Natural killer cell (primary cell): ENCODE measurements at places on chromosomes 16 and 17. TPM values are rescaled to one million over a fixed set of nuclear protein-coding genes. Genes with fewer than 3 reads are reported as not detected.

The SLC16A6 gene
- 20.9 TPM for total RNA-seq

The PRRT2 gene
- total RNA-seq: 0.70 TPM

The RUNDC3A gene
- 0.48 TPM for total RNA-seq

The MAF gene
- 50.1 TPM for total RNA-seq

The IGF2BP1 gene
- total RNA-seq: not detected

The SPATA33 gene
- 6.5 TPM for total RNA-seq

The CARD14 gene
- total RNA-seq: 0.38 TPM

The MYH10 gene
- total RNA-seq: 1.0 TPM

The ASGR1 gene
- 1.4 TPM for total RNA-seq

The NETO2 gene
- not detected for total RNA-seq

The OR3A2 gene
- total RNA-seq: 0.80 TPM

The CHST5 gene
- total RNA-seq: not detected

The VAMP2 gene
- total RNA-seq: 191 TPM

The NLRC5 gene
- 535 TPM for total RNA-seq

The GSPT1 gene
- 51.4 TPM for total RNA-seq

The CDT1 gene
- 2.6 TPM for total RNA-seq

The SOX15 gene
- total RNA-seq: not detected

The ZNF778 gene
- 7.0 TPM for total RNA-seq

The CSH1 gene
- total RNA-seq: not detected

The CAPNS2 gene
- total RNA-seq: not detected
